ENCODE measurements at places on chromosomes 6 and 20.

GRCh38 chr20:20255099-20255498 lies 112.8 kb upstream of the INSM1 start:
- no peak for DNase-seq

- no peak for DNase-seq
Measured at GRCh38 chr6:144364208-144364720, 79.1 kb downstream of the UTRN start.

- DNase-seq: no peak
Measured at GRCh38 chr20:48070991-48071652, 285.8 kb upstream of the SULF2 start.

GRCh38 chr20:38601216-38602184 lies at the start of gene ARHGAP40:
Gene ARHGAP40, plus strand, starts transcription at chr20:38601809.
- DNase-seq: no peak

DNA sequence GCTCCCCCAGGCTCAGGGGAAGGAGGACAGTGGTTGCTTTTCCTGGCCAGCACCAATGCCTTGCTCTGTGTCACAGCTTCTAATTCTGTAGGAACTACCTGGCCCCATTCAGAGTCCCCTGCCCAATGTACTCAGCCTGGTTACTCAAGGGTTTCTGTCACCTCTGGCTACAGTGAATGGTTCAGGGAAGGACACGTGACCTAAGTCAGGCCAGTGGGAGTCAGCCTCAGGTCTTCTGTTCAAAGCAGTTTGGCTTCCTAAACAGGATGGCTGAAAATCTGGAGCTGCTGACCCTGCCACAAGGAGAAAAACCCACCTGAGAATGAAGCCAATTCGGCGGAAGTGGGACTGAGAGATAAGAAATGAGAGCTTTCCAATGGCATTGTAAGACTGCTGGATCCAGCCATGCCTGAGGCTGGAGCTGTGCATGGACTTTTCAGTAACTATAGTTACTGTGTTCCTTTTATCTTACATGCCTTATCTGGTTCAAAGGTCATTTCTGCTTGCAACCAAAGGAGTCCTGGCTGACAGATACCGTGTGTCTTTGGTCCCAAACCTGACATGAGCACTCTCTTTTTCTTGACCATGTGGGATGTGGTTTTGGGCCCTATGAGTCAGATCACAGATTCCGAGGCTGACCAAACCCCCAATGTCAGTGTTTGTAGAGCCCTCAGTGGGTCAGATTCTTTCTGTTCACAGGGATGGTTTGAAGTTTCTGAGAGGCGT lies 104.3 kb downstream of the SULF2 start:
- DNase-seq: no peak

- DNase-seq: no peak
Measured at GRCh38 chr20:30610751-30611150, 646.7 kb upstream of the DEFB115 start.

GRCh38 chr20:44651684-44652423 lies at the start of gene ADA:
Gene ADA, minus strand, starts transcription at chr20:44651699. Its CDS starts 92 bp downstream, at chr20:44651607.
- DNase-seq: no peak

GRCh38 chr6:88349511-88349910 lies 183.4 kb upstream of the CNR1 start:
- DNase-seq: no peak

DNA sequence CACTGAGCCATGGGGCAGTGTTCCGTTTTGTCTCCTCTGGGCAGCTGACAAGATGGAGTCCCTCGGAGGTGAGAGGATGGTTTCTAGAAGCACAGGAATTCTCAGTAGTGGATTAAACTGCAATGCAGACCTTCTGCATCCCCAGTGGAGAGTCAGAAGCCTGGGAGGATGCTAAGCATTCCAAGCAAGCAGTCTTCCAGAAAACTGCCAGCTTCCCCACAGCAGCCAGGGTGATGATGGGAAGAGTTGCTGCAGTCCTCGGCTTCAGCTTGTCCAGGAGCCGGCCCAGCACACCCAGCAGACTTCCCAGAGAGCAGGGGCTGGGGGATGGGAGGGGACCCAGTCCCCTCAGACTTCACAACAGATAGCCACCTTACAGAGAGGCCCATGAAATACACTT lies 163.6 kb downstream of the LY86 start:
- DNase-seq: no peak

DNA sequence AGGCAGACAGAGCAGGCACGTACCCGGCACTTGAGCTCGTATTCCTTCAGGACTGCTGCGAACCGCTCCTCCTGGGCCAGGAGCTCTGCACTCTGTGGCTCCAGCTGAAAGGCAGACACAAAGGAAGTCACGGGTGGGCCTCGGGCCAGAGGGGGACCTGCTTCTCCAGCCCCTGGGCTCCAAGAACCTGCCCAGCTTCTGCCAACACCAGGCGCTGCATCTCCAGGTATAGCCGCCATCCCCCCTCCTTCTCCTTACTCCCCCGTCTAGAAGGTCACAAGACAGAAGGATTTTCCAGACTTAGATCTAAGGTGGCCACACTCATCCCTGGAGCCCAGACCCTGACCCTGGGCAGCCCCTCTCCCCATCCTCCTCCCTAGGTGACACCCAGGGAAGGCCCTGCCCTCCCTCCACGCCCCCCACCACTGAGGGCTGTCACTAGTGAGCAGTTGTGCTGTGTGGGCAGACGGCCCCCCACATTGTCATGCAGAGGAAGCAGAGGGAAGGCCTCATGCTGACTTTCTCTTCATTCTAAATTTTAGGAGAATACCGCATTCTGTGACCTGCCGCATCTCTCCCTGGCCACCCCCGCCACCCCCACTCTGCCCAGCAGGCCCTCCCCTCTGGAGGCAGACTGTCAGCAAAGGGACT lies 81.9 kb downstream of the GINS1 start:
- DNase-seq: no peak

GRCh38 chr6:169101036-169101805 lies 152.4 kb downstream of the THBS2 start:
- DNase-seq: no peak

GRCh38 chr6:150203871-150204545 lies 61.2 kb downstream of the PPP1R14C start:
- DNase-seq: no peak

DNA sequence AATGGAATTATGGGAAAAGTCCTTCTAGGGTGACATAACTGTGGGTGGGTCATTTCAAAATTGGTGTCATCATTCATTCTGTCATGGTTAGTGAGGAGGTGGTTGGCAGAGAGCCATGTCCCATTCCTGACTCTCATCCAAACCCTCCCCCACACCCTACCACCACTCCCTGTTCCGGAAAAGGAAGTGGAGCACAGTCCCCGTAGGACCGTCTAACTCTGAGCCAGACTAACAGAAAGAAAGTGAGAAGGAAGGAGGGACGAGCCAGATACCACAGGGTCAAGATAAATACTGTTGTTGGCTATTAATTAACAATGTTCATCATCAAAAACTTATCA lies 4.8 kb downstream of the TRIM10 start:
- no peak for DNase-seq

- DNase-seq: no peak
Measured at GRCh38 chr20:44691424-44692423, 23.4 kb upstream of the CCN5 start.

- DNase-seq: no peak
Measured at GRCh38 chr20:8055096-8055495, 35.5 kb upstream of the TMX4 start.

GRCh38 chr20:51497542-51498467 lies 44.7 kb downstream of the NFATC2 start:
- no peak for DNase-seq

GRCh38 chr6:56759521-56759920 lies 116.8 kb upstream of the DST start:
- no peak for DNase-seq

GRCh38 chr6:22783931-22784330 lies 214.6 kb downstream of the HDGFL1 start:
- DNase-seq: no peak

GRCh38 chr6:4189249-4189648 lies 53.9 kb upstream of the ECI2 start:
- DNase-seq: no peak

DNA sequence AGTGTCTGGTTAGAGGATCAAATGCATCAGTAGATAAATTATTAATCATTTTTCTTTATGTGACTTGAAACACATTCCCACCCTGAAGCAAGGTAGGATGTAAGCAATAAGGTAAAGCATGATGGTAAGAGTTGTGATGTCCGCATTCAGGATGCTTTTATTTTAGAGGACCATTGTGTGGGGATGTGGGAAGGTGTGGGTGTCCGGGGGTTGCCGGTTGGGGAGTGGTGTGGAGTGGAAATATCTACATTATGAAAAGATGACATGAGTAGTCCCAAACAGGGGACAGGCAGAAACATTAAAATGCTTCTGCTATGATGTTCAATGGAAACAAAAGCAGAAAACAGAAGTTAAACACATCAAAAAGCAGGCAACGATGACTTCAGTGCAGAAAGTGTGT lies 215.4 kb downstream of the HIVEP2 start:
- no peak for DNase-seq

DNA sequence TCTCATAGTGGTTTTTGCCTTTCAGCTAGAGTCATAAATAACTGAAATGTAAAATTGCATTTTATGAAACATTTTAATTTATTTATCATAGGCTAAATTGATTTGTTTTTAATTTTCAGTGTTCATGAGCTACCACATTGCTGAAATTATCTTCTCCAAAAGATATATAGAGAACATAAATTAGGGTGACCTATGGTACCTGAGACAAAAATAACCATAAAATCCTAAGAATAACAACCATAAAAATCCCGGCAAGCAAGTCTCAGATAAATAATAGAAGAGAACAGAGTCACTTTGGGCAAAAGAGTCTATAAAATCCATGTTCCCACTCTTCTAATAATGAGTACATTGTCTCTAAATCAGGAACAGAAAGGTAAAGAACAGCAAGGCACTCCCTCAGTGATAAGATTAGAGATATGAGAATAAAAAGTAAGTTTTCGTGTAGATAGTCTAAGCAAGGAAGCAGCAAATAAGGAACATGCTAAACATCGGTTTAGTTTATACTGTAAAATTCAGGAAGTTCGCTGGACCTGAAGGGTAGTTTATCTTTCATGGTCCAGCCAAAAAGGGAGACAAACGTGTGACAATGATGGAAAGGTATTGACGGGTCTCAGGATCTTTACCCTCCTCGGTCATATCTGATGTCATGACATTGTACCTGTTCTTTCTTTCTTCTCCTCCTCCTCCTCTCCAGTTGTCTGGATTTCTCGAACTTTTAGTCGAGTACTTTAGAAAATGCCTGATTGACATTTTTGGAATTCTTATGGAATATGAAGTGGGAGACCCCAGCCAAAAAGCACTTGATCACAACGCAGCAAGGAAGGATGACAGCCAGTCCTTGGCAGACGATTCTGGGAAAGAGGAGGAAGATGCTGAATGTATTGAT lies 117.6 kb downstream of the TMEM242 start:
- no peak for DNase-seq

DNA sequence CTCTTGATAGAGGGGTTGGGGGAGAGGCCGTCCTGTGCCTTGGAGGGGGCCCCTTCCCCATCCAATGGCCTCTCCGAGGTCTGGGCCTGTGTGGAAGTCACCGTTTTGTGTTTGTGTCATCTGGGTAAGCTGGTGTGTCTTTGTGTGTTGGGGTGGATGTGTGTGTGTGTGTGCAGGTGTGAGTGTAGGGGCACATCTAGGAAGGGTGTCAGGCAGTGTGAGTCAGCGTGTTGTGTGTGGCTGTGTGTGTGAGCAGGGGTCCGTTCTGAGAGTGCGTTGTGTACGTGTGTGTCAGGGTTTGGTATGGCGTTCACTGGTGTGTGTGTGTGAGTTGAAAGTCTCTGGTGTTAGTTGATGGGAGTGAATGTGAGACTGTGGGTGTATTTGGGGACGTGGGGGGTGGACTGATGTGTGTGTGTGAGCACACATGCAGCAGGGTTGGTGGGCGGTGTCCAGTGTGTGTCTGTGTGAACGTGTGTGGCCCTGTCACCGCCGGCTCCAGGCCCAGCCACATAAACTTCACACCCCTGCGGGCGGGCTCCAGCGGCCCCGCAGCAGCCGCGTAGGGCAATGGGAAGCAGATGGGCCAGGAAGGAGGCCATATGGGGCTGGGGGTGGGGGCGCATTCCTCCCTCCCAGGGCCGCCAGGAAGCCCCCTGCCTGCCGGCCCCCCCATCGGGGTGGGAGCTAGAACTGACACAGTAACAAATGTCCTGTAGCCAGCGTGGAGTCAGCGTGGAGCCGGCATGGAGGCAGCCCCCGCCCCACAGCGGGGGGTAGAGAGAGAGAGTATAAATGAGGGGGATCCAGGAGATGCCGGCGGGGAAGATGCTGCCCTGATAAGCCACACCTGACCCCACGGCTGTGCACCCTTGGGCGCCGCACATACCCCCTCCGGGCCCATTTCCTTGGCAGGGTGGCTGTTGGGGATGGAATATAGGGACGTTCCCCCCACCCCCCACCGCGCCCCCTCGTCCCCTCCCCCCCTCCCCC lies 32.1 kb downstream of the SNAI1 start:
- DNase-seq: no peak

GRCh38 chr20:20780127-20780824 lies 67.8 kb upstream of the RALGAPA2 start:
- DNase-seq: peak; percentile 9

DNA sequence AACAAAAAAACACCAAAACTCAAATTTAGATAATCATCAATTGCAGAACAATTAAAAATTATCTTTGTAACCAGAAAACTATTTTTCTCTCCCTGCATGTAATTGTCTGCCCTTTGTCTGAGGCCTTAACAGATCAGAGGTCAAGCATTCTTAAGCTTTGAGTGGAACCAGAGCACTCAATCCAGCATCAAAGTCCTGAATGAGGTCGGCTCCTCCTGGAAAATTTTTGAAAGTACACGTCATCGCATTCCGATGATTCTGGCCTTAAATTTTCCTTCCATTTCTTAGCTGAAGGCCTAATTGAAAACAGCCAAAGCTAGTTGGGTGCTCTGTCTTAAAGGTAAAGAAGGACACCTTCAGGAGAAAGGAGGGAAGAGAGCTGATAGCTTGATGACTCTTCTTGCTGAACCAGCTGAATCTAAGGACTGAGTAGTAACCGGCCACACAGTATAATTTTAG lies 510.2 kb upstream of the SULF2 start:
- DNase-seq: no peak

- DNase-seq: no peak
Measured at GRCh38 chr20:58553166-58553696, 38.0 kb upstream of the APCDD1L start.

DNA sequence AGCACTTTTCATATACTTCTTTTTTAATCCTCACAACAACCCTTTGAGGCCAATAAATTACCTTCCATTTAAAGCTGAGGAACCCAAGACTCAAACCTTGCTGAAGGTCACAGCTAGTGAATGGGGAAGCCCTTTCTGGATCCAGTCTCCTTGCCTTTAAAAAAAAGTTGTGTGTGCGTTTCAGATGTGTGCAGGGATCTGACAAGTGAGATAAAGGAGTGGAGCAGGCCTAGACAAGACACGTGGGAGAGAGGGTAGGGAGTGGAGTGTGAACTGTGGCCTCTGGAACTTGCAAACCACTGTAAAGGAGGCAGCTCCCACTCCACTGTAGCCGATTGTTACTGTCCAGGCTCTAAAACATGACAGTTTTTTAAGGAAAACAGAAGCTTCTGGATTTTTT lies 1.9 kb downstream of the KLHL32 start:
- no peak for DNase-seq

GRCh38 chr6:96468681-96469224 lies 52.9 kb upstream of the UFL1 start:
- no peak for DNase-seq
